Stimulated activated CD8-positive, alpha-beta memory T cell treated with anti-CD3 and anti-CD28 coated beads, Interleukin-4, amount 100 ng/mL, for 4 hours (primary cell): ENCODE measurements at places on chromosomes 5 and 9.

GRCh38 chr5:31728039-31728438, 89.1 kb downstream of the PDZD2 start:
- no peak for DNase-seq

GRCh38 chr5:428754-429452, 14.1 kb upstream of the EXOC3 start:
- DNase-seq: no peak

DNA sequence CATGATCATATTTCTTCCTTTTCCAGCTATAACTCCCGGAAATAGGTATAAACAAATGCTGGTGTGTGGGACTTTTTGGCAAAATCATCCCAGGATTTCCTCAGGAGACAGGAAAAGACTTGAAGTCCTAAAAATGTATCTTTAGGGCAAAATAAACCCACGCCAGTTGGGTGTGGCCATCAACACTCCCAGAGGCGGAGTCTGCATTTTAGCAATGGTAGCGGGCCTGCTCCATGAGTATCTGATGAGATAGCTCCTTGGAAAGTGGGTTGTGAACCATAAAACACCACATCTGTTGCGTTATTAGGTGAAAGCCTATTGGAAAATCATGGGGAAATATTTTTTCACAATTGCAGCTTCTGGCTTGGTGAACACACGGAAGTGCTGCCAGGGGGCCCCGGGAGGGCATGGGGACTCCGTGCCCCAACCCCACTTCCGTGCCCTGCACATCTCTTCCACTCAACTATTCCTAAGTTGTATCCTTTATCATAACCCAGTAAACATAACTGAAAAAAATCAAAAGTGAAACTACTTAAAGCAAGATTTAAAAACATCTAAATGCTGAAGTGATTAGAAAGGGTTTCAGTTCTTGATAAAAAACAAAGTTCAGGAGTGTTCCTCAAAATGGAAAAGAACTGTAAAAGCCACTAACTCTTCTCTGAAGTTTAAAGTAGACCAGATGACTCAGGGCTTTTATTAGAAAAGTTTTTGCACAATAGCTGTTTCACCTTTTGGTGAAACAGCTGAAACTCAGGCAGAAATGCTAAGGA, 111.2 kb downstream of the LRRC70 start:
- DNase-seq: no peak

DNA sequence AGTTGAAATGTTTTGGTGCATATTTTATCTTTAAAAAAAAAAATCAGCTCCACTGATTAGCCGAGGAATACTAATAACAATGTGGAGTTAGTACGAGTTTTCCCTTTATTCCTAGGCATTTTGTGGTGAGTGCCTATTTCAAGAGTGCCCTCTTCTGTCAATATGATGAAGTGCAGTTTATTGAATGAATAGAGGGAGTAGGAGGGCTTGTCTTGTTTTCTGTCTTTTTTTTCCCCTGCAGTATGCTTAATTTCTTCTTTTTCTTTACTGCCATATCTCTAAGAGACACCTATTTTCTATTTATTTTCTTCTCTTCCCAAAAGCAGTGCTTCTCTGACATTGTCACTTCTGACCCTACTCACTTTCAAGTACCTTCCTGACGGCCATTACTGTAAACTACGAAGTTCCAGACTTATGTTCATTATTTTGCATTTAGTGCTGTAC, 169.6 kb upstream of the PITX1 start:
- no peak for DNase-seq

GRCh38 chr5:39599721-39600431, 175.1 kb upstream of the DAB2 start:
- no peak for DNase-seq

DNA sequence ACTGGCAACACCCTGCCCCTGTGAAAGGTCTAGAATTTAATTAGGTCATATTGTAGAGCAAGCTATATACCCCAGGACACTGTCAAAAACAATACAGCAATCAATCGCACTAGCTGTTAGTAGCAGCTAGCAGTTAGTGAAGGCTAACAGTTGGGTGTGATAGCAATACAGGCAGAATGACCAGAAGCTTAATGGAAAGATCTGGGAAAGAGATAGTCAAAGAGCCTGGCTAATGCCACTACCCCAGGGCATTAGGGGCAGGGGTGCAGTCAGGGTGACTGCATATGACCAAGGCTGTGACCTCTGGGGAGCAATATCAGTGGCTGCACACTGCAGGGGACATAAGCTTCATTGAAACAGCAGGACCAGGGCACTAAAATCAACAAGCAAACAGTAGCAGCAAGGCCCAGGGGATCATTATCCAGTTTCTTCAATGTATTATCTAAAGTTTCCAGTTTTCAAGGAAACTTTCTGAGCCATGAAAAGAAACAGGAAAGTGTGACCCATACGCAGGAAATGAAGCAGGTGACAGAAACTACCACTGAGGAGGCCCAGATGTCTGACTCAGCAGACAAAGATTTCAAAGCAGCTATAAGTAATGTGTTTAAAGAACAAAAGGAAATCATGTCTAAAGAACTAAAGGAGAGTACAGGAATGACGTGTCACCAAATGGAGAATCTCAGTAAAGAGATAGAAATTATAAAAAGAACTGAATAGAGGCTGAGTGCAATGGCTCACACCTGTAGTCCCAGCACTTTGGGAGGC, 82.4 kb downstream of the ZNF354C start:
- DNase-seq: no peak

DNA sequence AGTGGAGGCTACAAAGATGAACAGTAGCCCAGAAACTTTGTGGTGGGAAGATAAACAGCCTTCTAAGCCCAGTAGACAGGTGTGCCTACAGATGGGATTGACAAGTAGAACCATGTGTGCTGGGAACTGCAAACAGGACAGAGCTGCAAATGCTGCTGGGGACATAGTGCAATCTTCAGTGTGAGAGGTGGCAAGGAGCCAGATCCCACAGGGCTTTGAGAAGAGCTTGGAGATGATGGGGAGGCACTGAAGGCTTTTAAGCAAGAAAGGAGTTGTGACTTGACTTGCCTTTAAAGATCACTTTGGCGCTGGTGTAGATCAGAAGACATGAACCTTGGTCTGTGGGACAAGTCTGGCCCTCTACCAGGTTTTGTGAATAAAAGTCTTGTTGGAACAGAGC, 675.2 kb downstream of the ACTL7B start:
- DNase-seq: no peak

- no peak for DNase-seq
Measured at GRCh38 chr5:77210964-77211690, 647 bp downstream of the PDE8B start.

GRCh38 chr5:178526773-178527457, 63.3 kb downstream of the COL23A1 start:
- DNase-seq: no peak
